ACHN (cell line): ENCODE measurements at places on chromosomes 2 and 18.
A peak's percentile ranks its signal among the peaks of the same experiment; 100 is the strongest.

GRCh38 chr2:55052129-55053061 is 2.1 kb upstream of the RTN4 start:
- DNase-seq, result peak; percentile 71

DNA sequence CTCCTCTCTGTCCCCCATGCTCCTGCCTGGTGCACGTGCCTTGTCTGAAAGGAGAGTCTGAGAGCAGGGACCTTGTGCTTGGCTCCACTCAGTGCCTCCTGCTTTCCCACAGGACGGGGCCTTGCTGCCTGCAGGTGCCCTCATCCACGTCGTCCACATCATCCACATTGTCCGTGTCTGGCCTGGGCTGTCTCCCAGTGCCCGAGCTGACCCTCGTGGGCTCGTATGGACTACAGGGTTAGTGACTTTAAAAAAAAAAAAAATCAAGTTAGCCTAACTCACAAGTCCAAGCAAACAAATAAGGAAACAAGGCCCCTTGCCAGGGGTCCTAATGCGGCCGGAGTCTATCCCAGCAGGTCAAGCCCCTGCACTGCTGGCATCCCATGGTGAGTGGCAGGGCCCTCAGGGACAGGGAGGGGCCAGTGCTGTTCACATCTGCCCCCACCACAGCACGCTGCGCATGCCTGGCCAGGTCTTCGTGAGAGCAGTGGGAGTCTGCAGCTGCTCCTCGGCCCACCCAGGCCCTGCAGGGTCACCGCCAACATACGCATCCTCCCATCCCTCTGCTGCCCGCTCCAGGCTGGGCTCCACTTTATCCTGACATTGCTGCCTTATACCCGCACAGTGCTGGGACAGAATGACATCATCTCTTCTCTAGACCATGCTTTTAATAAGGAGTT is 232.6 kb downstream of the NDUFA10 start:
- no peak for DNase-seq

GRCh38 chr2:230137902-230138539 is 69.3 kb upstream of the SLC16A14 start:
- DNase-seq, result no peak

DNA sequence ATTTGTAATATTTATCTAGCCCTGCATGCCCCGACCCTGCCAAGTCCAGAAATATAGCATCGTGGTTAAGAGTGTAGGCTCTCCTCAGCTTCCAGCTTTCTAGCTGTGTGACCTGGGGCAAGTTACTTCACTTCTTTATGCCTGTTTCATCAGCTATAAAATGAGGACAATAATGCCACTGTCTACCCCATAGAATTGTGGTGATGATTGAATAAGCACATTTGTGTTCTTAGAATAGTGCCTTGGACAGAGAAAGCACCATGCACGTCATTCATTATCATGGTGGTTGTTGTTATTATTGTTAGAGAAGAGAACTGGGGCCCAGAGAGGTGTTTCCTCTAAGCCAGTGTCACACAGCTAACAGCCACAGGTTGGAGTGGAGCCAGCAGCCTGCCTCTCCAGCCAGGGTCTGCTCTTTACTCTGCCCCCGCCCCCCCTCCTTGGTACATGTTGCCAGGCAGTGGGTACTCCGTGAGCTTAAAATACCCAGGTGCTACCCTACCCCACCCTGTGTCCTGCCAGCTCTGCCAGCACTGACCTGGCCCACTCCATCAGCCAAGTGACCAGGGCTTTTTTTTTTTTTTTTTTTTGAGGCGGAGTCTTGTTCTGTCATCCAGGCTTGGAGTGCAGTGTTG is 202.1 kb downstream of the CTIF start:
- no peak for DNase-seq

- DNase-seq, result no peak
Observed at GRCh38 chr18:50628533-50628905, 68.6 kb downstream of the MAPK4 start.

DNA sequence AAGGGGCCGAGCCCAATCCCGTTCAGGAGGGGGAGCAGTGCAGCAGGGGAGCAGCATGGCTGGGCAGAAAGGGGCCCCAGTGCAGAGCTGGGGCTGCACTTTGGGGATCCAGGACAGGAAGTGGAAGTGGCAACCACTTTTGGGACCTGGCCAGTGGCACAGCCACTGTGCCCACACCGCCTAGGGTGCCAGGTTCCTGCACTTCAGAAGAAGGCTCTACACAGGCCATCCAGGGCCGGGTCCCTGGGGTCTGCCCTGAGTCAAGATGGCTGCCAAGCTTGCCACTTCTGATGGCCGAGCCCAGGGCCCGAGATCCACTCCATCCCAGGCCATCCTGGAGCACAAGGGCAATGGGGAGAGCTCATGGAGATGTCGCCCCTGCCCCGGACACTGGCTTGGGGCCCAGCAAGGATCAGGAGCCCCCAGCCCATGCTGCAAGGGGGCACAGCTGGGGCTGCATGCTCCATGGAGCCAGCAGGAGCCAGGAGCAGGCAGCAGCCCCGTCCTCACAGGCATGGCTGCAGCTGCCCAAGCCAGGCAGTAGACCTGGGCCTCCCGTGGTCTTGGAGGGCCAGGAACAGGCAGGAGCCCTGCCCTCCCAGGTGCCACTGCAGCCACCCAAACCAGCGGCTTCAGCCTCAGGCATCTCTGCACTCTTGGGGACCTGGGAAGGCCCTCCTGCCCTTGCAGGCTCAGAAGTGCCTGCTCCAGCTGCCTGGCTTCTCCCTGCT is 35.0 kb upstream of the ID2 start:
- DNase-seq, result no peak

GRCh38 chr18:57856557-57857280 is 53.6 kb upstream of the ATP8B1 start:
- no peak for DNase-seq

DNA sequence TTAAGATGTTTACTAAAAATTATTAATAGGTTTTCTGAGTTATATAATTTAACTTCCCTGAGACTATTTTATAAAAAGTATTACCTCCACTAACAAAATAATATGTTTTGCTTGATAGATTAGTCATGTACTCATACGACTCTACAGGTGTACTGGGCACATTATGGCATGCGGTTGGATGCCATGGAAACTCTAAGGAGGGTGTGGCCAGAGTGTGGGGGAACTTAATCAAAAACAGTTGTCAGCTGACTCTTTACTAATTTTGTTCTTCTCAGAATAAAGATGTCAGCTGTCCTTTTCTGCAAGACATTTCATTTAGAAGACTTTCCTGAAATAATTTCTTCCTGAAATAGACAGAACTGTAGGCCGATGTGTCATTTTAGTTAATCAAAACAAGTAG is 228.3 kb upstream of the SIX3 start:
- DNase-seq, result no peak

DNA sequence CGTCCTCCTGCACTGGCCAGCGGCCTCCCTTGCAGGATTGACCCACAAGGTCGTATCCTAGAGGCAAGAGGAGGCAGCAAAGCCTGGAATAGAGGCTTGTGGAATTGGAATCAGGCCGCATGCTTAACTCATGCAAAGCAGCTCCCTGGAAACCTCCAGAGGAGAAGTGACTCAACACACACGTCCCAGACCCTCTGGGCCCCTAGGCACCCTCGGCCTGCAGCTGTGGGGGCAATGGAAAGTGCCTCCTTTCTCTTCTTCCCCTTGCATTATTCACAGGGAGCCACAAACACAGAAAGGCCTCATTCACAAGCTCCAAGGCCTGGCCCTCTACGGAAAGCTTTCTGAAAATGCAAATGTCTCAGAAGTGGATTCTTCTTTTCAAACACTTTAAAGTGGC is 19.6 kb downstream of the SPATA3 start:
- no peak for DNase-seq

GRCh38 chr2:237227592-237228280 is 142.0 kb downstream of the COPS8 start:
- DNase-seq, result peak; percentile 99

- no peak for DNase-seq
Observed at GRCh38 chr2:158922601-158923000, 45.8 kb upstream of the TANC1 start.

- DNase-seq, result no peak
Observed at GRCh38 chr2:85421260-85422071, 3.0 kb downstream of the SH2D6 start.

GRCh38 chr18:42274488-42275137 is 319.6 kb downstream of the PIK3C3 start:
- DNase-seq, result peak; percentile 57

DNA sequence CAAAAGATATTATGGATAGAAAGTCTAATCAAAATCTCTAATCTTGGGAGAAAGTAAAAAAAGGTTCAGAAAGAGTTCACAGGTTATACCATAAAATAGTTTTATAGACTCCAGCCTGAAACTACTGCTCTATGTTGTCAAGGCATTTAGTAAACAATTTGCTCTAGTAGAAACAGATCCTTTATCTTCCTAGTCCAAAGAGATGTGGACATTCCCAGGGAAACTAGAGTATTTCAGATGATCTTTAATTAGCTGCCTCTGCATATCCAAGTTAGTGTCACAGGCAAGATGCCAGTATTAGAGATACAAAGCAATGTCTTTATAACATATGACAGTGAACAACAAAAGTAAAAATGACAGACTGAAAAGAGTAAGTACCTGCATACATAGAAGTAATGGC is 708.6 kb downstream of the CCDC85A start:
- no peak for DNase-seq

DNA sequence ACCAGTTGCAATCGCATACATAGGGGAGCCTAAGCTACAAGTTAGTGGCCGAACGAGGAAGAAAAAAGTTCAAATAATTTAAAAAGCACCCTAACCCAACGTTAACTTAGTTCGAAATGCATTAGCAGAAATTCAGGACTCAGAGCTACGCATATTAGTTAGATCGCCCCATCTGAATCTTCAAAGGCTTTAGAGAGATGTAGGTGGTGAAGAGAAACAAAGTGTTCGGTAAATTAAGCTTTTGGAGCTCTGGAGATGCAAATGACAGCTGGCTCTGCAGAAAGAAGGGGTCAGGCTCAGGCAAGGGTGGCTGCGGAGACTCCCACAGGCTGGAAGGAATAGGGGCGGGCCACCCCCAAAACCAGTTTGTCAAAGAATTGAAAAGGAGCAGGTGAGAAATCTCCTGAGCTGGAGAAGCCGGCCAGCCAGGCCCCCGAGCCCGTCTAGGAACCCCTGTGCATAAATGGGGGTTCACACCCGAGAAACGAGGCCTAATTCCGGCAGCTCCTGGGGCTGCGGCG is 621 bp downstream of the TXNL1 start:
- DNase-seq, result peak; percentile 9

DNA sequence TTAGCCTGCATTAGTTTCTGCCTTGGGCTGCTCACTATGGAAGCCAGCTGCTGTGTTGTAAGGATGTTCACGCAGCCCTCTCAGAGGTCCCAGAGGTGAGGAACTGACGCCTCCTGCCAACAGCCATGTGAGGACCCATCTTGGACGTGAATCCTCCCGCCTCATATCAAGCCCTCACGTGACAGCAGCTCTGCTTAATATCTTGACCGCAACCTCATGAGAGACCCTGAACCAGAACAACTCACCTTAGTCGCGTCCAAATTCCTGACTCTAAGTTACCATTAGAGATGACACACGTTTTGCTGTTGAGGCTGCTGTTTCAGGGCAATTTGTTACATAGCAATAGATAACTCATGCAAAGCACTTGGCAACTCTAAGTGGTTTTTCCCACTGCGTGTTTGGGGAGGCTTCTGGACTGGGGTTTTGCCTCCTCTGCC is 97.7 kb downstream of the TMEM17 start:
- no peak for DNase-seq

DNA sequence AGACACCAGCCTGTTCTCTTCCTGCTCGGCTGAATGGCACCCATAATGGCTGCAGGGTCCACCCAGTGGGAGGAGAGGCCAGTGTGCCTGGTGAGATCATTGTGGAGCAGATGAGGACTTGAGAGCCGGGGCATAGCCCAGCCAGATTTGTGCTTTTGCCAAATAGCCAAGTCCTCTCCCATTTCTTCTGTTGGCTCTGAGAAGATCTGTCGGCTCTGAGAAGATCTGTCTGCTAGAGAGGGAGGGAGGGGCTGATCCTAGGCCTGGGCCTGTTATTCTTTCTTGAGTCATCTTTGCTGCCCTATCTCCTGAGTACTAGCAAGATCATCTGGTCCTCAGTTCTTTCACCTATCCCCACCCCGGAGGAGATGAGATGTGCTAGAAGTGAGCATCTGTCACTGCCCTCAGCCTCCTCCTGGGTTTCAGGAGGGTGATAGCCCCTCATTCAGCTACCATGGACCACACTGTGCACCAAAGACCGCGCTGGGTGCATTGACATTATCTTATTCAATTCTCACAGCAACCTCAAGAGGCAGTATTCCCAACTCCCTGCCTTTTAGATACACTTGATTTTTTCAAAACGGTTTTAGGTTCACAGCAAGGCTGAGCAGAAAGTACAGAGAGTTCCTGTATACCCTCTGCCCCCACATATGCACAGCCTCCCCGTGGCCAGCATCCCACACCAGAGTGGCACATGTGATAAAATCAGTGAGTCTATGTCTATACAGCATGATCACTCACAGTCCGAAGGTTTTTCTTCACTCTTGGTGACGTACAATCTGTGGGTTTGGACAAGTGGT is 98.6 kb downstream of the CAPN13 start:
- DNase-seq, result peak; percentile 8

DNA sequence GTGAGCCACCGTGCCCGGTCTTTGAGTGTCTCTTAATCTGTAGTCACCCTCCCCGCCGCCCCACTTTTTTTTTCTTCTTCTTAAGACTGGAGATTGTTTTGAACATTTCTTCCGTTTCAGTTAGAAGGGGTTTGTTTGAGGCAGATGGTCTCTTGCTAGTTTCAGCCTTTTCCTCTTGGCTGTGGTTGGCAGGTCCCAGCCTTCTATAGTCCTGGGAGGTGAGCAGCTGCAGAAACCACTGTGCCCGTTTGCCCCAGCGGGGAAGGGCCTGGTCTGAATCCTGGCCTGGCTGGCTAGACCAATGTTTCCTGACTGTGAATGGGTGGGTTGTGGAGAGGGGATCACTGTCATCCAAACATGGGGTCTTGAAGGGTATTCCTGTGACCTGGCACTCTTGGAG is 30.1 kb upstream of the MCFD2 start:
- DNase-seq, result no peak

DNA sequence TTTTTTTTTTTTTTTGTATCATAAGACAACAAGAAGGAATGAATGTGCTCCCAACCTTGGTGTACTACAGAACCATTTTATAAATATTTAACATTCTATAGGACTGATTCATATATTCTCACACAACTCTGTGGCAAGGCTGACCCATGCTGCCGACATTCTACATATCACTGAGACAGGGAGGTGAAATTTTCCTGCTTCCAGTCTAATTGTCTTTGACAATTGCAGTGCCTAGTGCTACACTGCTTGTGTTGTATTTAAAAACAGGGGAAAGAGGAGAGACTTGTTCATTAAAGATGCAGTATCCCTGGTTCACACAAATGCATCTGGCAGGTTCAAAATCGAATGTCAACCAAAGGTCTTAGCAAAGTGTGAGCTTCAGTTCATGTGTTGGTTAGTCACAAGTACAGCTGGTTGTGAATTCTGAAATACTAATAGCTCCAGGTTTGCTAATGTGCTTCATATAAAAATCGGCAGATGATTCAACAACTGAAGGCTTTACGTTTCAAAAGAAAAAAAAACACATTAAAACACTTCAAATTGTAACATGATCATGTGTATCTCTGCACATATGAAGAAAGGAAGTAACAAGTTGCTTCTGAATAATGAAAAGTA is 130.8 kb downstream of the FIGN start:
- peak; percentile 20 for DNase-seq
